ENCODE measurements at places on chromosomes 1 and 21. TPM values are rescaled to one million over a fixed set of nuclear protein-coding genes. Genes with fewer than 3 reads are reported as not detected.

Gene CCT8
- total RNA-seq = 92.1 TPM

Gene OR2T35
- not detected for total RNA-seq

Gene ELAPOR1
- total RNA-seq = 84.8 TPM

Gene CFAP45
- total RNA-seq = 2.0 TPM

Gene ATF3
- total RNA-seq = 107 TPM

Gene NR1I3
- total RNA-seq = not detected

Gene ADGRB2
- 6.0 TPM for total RNA-seq

Gene DCAF6
- 57.8 TPM for total RNA-seq

Gene ZNF697
- 2.6 TPM for total RNA-seq

Gene KRTAP10-8
- total RNA-seq = 7.2 TPM

Gene TNFRSF1B
- total RNA-seq = 6.3 TPM

Gene RSBN1
- 25.6 TPM for total RNA-seq

Gene CCDC17
- 4.6 TPM for total RNA-seq

Gene NSL1
- total RNA-seq = 57.5 TPM

Gene ADAM30
- total RNA-seq = not detected

Gene RXRG
- total RNA-seq = 0.93 TPM

Gene OR2L5
- total RNA-seq = not detected

Gene PAQR6
- total RNA-seq = 18.5 TPM

Gene CLCA4
- total RNA-seq = 1.9 TPM

Gene SELL
- total RNA-seq = not detected

Gene SPATC1L
- 2.5 TPM for total RNA-seq
